ENCODE measurements at places on chromosomes 2 and 18.

GRCh38 chr2:73258913-73259215, 24.8 kb downstream of the CCT7 start:
- no peak for DNase-seq

- DNase-seq = no peak
Measured at GRCh38 chr2:26429779-26430578, 28.3 kb downstream of the DRC1 start.

GRCh38 chr2:30661173-30662107, 145.8 kb downstream of the CAPN13 start:
- no peak for DNase-seq

DNA sequence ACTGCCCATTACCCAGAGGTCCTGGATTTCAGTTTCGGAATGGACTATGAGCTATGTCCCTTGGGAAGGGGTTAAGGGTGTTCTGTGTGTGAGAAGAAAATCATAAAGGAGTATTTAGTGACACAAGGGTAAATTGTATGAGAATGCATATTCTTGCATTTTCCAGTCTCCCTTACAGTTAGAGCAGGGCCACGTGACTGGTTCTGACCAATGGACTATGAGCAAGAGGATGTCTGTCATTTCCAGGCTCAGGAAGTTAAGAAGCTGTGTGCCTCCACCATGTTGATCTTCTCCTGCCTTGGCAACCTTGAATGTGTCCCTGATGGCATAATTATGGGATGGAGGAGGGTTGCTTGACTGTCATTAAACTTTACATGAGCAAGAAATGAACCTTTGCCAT, 94.9 kb downstream of the DHRS9 start:
- DNase-seq = no peak

GRCh38 chr2:236977063-236977851, 108.4 kb upstream of the COPS8 start:
- no peak for DNase-seq

DNA sequence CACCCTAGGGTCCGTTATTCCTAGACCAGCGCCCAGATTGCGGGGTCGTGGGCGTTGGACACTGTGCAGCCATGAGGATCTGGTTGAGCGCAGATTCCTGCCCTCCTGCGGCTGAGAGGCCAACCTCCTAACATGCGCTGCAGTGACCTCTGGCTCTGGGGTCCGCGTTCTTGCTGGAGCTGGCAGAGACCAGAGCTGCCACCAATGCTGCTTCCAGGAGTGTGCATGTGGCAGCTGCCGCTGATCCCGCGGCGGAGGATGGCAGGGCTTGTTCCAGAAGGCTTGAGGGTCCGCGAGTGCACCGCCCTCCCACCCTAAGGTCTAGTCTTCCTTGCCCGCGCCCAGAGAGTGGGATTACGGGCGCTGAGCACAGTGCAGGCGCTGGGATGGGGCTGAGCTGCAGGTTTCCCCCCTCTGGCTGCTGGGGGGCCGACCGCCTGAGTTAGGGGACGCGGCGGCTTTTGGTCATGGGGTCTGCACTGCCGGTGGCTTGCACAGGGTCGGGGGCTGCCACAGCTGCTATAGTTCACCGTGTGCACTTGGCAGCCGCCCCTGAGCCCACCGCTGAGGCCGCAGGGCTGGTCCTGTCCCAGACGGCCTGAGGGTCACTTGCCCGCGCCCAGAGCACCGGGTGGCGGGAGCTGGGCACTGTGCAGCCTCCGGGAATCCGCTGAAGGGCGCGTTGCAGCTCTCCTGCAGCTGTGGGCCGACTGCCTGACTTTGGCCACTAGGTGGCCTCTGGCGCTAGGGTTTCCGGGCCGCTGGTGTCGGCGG, 145.9 kb downstream of the CCDC74A start:
- peak; percentile 78 for DNase-seq

DNA sequence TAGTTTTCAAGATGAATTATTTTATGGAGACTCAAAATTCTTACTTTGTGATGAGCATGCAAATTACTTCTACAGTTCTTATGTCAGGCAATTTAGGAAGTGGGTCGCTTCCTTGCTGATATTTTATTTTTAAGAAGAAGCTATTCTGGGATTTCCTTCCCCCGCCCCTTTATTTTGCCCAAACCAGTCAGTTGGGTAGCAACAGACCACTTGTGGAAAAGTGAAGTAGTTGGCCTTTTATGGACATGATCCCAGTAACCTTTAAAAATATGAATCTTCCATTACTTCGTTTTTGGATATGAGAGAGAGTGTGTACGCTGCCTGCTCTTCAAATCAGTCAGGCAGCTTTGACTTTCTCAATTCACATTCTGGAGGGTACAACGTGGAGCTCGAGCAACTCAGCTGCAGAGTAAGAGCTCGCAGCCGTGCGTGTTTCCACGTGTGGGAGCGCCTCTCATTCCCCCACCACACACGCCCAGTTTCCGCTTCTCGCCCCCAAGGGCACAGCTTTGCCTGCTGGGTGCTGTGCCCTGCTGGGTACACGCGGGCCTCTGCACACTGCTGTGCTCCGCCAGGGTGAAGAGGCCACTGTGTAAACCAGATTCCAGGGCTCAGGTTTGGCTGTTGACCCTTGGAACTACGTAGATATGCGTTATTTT, 92.6 kb downstream of the ITGB1BP1 start:
- DNase-seq = no peak

GRCh38 chr2:113124181-113124961, 3.0 kb upstream of the IL1RN start:
- no peak for DNase-seq

GRCh38 chr2:26327291-26328272, 18.4 kb upstream of the SELENOI start:
- DNase-seq = no peak

GRCh38 chr2:121212661-121213325, 72.2 kb downstream of the TFCP2L1 start:
- DNase-seq = no peak

DNA sequence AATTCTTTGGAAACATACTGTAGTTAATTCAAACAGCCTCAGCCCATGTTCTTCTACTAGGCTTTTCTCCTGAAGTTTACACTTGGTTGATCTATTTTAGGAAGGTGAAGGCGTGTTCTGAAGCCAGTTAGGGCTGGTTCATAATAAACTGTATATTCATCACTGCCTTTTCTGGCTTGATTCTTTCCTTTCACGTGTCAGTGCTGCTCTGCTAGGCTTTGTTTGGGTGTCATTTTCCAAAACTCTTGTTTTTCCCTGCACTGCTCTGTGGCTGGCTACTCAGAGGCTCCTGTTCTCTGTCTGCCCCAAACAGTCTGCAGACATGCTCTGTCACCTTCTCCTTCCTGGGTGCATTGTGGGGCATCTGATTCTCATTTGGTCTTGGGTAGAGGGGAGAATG, 136.1 kb downstream of the PARD3B start:
- no peak for DNase-seq

- peak; percentile 33 for DNase-seq
Measured at GRCh38 chr2:80073134-80073561, 231.4 kb downstream of the LRRTM1 start.

GRCh38 chr18:74507097-74507881, 11.1 kb downstream of the CNDP2 start:
- DNase-seq = no peak

- DNase-seq = no peak
Measured at GRCh38 chr2:59774821-59775433, 778.5 kb downstream of the BCL11A start.

DNA sequence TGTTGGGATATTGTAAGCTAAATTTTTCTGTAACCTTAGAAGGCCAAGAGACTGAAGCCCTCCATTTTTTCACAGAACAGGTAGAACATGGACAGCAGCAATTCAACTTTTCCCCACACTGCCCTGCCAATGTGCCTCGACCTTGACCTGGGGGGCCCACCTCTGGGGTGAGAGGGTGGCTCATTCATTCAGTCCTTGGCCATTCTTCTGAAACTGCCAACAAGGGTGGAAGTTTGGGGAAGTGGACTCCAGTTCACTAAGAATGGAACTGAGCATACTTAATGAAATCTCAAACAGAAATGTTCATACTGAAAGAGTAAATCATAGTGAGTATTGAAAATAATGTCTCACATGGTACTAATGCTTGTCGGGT, 1.1 kb downstream of the EEF1B2 start:
- DNase-seq = no peak

GRCh38 chr2:98518101-98518500, 73.4 kb downstream of the INPP4A start:
- DNase-seq = no peak

- no peak for DNase-seq
Measured at GRCh38 chr2:955829-956731, 5.4 kb downstream of the SNTG2 start.

DNA sequence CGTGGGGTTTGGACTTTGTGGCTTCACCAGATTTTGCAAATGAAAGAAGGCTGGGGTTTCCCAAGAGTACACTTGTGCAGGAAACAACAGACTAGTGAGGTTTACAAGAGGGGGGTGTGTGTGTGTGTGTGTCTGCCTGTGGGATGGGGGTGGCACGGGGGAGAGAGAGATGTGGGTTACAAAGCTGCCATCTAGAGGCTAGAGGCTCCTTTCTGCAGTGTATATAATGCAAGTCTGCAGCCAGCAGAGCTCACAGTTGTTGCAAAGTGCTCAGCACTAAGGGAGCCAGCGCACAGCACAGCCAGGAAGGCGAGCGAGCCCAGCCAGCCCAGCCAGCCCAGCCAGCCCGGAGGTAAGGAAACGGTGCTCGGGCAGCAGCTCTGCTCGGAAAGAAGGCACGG, at the start of gene ACKR3:
Gene ACKR3, plus strand, starts transcription at position 253 of the 401 bp plus-strand sequence. CDS start 10,641 bp downstream, outside the sequence.
- peak; percentile 56 for DNase-seq

DNA sequence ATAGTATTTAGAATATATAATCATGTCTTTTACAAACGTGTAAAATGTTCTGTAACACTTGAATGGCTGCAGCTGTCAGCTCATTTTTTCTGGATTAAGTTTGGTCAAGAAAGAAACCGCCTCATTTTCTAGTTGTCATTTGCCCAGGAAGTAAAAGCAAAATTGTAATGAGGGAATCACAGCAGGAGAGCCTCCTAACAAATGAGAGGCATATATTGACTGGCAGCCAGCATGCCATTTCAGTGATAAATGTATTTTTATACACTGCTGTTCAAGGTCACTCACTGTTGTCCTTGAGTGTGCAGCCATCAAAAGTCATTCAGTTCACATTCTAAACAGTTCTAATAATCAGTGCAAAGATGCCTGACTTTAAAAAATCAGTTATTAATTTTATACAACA, 144.3 kb upstream of the BOD1L2 start:
- DNase-seq = no peak

GRCh38 chr2:173874894-173875237, 90.3 kb downstream of the SP3 start:
- no peak for DNase-seq

GRCh38 chr2:237691029-237691907, 63.9 kb downstream of the LRRFIP1 start:
- DNase-seq = peak; percentile 27

- DNase-seq = no peak
Measured at GRCh38 chr2:228681979-228682378, 500.5 kb upstream of the SPHKAP start.

- no peak for DNase-seq
Measured at GRCh38 chr2:215769246-215769645, 244.1 kb downstream of the MREG start.

DNA sequence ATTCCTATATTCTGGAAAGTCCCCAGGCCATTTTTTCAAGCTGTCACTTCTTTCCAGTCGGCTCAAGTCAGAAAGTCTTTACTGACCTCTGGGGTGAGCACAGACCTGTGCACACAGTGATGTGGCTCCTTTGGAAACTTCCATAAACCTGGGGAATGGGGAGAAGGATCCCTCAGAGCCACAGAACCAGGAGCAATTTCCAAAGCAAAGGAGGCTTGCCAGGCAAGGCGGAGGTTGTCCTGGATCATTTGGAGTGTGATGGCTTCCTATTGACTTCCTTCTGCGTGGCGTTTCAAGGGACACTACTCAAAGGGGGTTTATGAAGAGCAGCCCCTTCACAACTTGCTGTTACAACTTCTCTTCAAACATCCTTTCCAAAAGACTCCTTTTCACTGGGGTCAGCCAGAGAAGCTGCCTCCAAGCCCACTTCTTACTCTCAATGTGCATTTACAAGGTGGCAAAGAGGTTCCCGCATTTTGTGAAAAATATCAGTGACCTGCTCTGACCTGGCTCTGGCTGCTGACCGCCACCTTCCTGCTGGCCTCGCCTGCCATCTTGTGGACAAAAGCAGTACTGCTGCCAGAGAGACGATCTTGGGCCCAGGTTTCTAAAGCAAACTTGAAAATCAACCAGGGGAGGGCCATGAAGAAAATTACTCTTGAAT, 18.2 kb upstream of the TMEM247 start:
- peak; percentile 92 for DNase-seq

GRCh38 chr18:63979409-63979920, 9.6 kb downstream of the SERPINB8 start:
- DNase-seq = peak; percentile 45

DNA sequence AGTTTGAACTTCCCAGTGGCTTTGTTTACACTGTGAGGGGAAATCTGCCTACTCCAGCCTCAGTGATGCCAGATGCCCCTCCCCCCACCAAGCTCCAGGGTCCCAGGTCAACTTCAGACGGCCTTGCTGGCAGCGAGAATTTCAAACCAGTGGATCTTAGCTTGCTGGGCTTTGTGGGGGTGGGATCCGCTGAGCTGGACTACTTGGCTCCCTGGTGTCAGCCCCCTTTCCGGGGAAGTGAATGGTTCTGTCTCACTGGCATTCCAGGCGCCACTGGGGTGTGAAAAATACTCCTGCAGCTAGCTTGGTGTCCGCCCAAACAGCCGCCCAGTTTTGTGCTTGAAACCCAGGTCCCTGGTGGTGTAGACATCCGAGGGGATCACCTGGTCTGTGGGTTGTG, 70.0 kb upstream of the NEUROD1 start:
- no peak for DNase-seq

- DNase-seq = no peak
Measured at GRCh38 chr2:234588054-234588430, 91.2 kb upstream of the ARL4C start.

DNA sequence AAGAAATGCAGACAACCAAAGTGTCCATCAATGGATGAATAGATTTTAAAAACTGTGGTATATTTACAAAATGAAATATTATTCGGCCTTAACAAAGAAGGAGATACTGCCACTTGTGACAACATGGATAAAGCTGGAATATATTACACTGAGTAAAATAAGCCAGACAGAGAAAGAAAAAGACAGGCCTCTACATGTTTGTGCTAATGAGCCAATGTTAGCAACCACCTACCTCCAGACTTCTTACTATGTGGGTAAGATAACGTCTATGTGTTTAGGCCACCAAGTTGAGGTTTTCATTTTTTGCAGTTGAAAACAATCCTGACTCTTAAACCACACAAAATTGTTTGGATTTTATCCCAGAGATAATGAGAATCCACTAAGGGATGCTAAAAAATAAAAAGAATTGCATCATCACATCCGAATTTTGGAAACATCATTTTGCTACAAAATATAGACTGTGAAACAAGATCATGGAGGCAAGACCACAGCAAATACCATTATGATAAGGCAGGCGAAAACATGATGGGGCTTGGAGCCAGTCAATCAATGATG, 47.0 kb downstream of the EVA1A start:
- no peak for DNase-seq

DNA sequence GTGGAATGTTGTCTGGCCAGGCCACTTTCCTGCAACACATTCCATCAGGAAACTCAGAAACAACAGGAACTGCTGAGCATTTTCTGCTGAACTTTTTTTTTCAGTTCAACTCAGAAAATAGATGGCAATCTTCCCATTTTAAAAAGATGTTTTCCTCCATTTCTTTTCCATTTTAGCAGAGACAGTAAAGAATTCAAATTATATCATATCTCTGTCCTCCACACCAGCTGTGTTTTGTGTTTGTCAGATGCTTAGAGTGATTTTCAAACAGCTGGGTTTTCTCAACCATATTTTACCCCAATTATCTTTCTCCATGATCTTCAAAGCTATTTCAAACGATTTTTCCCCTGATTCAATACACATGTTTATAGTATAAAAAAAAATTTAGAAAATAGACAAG, 713.4 kb downstream of the LRRTM4 start:
- DNase-seq = no peak

- DNase-seq = no peak
Measured at GRCh38 chr2:220930271-220931076, 641.6 kb downstream of the EPHA4 start.
